Stimulated activated CD4-positive, alpha-beta T cell treated with anti-CD3 and anti-CD28 coated beads, TNF-alpha, amount 100 ng/mL, for 1 hour (primary cell): ENCODE measurements at places on chromosomes 3 and 15.

GRCh38 chr3:64604313-64604712 lies 83.5 kb downstream of the ADAMTS9 start:
- DNase-seq: no peak

- DNase-seq: no peak
These were observed 20.6 kb upstream of the ADCY5 start for GRCh38 chr3:123469323-123469995.

DNA sequence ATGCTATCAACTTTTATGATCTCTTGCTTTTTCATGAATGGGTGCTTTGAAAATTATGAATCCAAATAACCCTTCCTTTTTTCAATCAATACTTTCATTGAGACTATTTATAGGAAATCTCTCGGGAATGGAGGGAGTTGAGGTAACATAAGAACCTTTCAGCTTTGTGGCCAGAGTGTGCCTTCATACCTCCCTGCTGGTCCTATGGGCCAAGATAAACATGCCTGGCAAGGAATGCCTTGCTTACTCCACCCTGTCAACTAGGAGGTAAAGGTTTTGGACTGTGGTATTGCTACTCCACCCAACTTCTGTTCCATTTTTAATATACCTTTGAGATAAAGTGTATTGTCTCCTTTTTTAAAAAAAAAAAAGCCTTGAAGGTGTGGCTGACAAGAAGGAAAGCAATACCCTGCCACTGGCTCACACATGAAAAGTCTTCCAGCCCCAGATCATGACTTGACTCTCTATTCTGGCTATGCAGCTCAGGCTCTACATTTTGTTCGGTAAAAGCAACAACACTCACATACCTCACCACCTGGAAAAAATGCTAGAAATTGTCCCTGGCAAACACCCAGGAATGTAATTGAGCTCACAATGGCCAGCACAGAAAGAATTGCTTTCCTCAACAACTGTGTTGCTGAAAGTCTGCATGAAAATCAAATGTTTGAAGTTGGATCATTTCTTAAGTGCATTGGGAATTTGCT lies 35.8 kb downstream of the COL8A1 start:
- no peak for DNase-seq

DNA sequence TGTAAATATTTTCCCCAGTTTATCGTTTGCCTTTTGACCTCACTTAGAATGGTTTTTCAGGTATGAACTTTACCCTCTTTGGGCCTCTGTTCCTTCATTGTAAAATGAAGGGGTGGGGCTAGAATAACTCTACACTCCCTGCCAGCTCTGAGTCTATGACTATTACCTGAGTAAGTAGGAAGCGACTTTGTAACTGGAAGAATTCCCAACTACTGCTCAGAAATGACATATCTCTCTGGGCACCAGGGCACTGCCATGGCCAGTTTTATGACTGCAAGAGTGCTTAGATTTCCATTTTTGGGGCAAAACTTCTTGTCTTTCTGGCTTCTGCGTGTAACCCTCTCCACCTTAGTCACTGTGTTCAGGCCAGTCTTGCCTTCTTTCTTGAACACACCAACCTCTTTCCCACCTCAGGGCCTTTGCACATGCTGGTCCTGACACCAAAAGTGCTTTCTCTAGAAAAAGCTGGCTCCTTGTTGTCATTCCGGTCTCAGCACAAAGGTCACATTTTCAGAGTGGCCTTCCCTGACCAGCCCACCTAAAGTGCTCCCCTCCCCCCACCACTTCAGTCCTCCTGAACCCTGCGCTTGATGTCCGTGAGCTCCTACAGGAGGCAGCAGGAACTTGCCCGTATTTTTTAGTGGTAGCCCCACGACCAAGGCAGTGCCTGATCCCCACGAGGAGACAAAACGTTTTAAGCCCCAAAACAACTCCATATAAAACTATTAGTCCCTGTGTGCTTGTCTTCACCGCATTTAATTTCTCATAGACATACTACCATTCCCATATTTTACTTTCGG lies 25.6 kb downstream of the CDCP1 start:
- DNase-seq: no peak

DNA sequence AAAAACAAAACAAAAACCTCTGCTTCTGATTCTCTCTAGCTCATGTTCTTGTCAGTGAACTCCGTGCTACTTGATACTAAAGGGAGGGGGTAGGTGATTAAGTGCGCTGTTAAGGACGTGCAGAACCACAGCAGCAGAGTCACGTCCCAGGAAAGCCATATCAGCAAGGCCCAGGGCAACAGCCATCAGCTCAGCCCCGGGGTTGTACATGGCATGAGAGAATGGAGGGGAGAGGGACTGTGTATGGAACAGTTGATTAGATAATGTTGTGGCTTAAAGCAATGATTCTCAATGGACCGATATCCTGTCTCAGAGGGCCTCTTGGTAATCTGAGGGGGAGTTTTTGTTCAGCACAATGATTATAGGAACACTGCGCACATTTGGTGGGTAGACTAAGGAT lies 27.6 kb downstream of the C2CD4A start:
- DNase-seq: no peak

- DNase-seq: no peak
These were observed 37.7 kb upstream of the PLXNA1 start for GRCh38 chr3:126945171-126945721.

DNA sequence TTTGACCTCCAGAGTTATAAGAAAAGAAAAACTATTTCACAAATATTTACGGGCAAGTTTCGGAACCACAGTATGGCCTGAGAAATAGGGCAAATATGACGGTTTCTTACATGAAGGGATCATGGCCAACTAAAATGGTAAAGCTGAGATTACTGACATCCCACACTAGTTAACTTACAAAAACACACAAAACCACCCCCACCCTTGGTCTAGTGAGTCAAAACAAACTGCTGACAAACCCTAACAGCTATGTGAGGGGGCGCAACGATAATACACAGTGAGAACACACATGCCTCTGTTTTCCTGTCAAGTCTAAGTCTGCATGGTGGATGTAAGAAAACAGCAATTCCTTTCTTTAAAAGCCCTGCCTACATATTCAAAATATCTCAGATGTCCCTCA lies 32.3 kb downstream of the CBLB start:
- DNase-seq: no peak

- DNase-seq: no peak
These were observed 470.1 kb downstream of the MCTP2 start for GRCh38 chr15:94701281-94701985.
